ENCODE measurements at places on chromosomes 7 and 10.

GRCh38 chr10:19974138-19974537 lies 157.9 kb downstream of the PLXDC2 start:
- DNase-seq = no peak

DNA sequence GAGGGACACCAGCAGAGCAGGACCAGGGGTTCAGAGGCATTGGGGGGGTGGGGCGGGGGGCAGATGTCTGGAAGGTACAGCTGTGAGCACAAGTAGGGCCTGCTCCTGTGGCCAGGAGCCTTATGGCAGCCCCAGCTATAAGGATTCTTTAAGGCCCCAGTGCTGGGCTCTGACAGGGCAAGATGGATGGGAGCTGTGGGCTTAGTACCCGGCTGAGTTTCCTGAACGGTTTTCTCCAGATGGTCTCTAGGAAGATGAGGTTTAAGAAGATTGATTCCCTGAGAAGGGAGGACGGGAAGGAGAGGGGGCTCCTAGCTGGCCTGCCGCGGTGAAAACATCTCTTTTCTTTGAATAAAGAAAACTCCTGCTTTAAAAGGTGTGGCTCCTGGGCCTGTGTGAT lies 30.1 kb upstream of the COMTD1 start:
- DNase-seq = no peak

- no peak for DNase-seq
Observed at GRCh38 chr7:111789870-111790269, 227.6 kb upstream of the IMMP2L start.

- no peak for DNase-seq
Observed at GRCh38 chr7:123425246-123425645, 109.1 kb downstream of the IQUB start.

DNA sequence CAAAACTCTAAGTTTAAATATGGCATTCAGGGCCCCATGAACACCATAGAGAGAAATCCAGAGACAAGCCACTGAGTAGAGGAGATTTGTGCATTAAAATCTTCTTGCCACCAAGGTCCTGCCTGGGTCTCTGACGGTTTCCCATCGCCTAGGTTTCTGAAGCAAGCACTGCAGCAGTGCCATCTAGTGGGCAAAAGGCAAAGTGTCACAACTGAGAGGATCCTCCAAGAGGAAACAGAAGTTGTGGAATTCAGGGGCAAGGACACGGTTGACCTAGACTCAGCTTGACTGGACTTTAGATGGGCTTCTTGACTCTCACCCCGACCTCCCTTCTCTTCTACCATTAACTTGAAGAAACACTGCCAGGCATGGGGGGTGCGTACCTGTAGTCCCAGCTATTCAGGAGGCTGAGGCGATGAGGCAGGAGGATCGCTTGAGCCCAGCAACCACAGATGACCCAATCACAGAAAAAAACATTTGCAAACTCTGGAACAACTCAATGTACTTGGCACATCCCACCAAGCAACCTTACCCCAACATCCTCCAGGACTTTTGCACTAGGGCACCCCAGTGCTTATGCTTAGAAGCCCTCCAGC lies 604.1 kb downstream of the GALNT17 start:
- DNase-seq = no peak

DNA sequence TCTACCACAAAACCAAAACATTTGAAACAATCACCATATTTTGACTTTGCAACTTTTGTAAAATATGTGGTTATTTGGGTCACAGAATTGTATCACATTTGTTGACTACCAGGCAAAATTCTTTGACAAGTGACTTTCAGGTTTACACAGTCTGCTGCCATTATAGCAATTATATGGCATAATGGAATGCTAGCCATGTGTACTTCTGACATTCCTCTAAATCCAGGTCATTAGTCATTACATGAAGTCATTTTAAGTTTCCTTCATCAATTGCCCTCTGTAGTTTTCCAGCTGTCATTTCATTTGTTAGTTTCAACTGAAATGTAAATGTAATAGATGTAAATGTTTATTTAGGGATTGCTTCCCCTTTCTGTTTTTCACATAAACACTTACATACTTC lies 137.5 kb downstream of the IMMP2L start:
- DNase-seq = no peak

- DNase-seq = no peak
Observed at GRCh38 chr10:131930586-131931330, 29.9 kb downstream of the PPP2R2D start.

DNA sequence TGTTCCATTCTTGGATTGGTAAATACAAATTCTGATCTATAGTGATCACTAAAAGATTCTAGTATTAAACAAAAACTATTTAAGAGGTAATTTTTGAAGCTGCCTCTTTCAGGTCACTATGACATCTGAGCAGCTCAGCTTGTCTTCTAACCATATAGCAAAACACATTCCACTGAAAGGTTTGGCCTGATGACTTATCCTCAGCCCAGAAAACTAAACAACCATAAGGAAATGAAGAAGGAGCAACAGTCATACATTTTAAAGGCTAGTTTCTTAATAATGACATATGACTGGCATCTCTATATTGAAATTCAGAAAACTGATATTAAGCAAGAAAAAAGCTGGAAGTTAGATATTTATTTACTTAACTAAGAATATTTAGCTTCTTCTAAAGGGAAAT lies 24.6 kb downstream of the NT5C2 start:
- no peak for DNase-seq

GRCh38 chr7:105521027-105521716 lies 899 bp downstream of the PUS7 start:
- DNase-seq = peak; percentile 16

DNA sequence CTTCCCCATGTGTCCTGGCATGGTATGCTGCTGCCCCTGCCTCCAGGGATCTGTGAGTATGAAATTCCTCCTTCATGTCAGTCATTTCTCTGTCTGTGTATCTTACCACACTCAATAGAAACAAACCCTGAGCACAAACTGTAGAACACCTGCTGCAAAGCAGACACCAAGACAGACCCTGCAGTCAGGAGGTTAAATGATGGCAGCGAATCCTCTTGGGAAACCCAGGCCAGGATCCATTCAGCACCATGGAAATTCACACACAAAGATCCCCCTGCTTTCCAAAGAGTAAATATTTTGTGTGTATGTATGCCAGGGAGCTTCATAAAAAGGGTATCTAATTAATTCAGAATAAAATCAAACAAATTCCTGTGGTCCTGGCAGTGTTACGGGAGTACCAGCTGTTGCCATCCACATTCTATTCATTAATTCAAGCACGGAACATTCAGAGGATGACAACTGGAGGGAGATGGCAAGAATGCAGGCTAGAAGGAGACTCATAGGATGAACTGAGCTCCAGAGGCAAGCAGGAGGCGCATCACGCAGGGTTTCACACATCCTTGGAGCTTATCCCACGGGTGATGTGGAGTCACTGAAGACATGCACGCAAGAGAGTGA lies 14.8 kb downstream of the ITIH5 start:
- DNase-seq = no peak

DNA sequence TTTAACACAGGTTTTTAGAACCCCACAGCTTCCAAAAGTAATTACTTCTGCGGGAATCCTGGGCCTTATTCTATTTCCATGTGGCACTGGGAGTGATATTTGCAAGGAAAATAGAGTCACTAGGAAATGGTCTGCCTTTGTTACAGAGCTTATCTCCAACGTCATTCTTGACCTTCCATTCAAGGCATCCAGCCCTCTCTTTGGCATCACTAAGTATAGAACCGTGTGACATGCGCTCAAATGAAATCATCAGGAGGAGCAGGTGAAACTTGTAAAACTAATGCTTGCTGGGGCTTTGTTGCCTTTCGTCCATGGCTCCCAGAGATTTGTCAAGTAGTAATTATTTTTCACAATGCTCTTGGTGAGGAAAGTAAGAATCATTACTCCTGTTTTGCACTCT lies 73.4 kb downstream of the PAPSS2 start:
- DNase-seq = no peak

DNA sequence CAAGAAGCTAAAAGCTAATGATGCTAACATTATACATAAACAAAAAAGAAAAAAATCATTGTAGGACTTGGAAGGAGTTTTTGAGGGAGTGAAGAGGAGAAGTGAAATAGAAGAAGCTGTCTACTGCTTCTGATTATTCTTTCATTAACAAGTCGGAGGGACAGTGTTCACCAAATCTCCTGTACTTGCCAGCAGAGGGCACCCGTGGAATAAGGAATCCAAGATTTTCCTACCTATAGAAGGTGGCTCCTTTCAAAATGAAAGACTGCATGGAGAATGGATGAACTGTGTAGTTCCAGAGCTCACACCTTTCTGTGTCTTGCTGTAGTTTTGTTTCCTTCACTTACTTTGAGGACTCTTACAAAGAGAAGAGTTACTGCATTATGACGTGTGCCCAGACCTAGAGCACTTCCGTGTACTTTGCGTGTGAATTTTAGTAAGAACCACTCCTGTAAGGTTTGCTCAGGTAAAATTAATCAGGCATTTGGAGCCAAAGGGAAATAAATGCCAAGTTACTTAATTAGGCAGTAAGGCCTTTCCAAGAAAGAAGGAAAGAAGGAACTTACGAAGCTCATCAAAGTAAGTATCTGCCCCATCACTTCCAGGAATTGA lies 145.1 kb downstream of the SEMA3D start:
- no peak for DNase-seq

- no peak for DNase-seq
Observed at GRCh38 chr7:142670511-142670910, 78.8 kb upstream of the PRSS1 start.

DNA sequence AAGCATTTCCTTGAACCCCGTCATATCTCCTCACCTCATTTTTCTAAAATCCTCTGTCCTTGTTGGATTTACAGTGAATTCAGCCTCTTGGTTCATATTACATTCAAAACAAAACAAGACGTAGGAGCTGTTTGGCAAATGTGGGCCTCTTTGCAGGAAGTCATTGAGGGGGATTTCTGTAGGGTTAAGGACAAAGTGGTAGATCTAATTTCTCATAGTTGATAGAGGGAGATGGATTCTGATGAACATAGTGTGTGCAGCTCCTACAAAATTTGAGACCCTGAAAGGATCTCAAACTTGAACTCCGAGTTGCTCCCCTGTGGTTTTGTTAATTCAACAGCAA lies 682 bp downstream of the TBXAS1 start:
- no peak for DNase-seq

Data from activated effector memory CD4-positive, alpha-beta T cell treated with Interleukin-2 at 50 U/mL for 16 hours (primary cell).